ENCODE measurements at places on chromosomes 1 and 21.

- no peak for DNase-seq
Measured at GRCh38 chr1:117336088-117336817, 31.0 kb upstream of the MAN1A2 start.

- DNase-seq = no peak
Measured at GRCh38 chr1:165116732-165117131, 239.8 kb downstream of the LMX1A start.

- DNase-seq = peak; percentile 13
Measured at GRCh38 chr1:53326598-53327181, 1.2 kb downstream of the LRP8 start.

- DNase-seq = no peak
Measured at GRCh38 chr1:173210283-173210682, 3.2 kb upstream of the TNFSF4 start.

DNA sequence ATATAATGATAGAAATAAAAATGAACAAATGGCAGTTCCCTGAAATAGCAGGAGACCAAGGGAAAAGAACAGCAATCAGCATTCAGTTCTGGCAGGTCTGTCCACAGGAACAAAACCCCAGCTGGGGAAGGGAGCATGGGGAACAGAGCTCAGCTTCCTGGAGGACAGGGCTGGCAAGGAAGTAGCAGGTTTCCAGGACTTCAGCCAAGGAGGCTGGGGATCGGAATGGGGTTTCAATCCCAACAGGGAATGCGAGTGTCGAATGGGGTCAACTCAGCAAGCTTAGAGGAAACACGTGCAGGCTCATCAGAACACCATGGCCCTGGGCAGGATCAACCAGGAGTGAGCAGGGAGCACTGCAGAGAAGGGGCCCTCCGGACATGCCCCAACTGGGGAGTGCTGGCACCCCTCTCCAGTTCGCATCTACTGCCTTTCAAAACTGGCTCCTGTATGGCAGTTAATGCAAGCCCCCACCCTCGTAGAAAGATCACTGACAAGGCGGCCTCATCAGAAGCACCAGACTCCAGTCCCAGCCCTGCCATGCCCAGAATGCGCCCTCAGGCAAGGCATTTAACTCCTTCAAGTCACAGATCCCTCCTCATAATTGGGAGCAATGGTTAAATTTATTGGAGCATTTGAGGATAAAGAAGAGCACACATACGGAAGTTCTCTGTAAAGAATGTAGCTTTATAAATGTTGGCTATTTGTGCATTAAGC, 72.4 kb downstream of the SEC16B start:
- DNase-seq = no peak

DNA sequence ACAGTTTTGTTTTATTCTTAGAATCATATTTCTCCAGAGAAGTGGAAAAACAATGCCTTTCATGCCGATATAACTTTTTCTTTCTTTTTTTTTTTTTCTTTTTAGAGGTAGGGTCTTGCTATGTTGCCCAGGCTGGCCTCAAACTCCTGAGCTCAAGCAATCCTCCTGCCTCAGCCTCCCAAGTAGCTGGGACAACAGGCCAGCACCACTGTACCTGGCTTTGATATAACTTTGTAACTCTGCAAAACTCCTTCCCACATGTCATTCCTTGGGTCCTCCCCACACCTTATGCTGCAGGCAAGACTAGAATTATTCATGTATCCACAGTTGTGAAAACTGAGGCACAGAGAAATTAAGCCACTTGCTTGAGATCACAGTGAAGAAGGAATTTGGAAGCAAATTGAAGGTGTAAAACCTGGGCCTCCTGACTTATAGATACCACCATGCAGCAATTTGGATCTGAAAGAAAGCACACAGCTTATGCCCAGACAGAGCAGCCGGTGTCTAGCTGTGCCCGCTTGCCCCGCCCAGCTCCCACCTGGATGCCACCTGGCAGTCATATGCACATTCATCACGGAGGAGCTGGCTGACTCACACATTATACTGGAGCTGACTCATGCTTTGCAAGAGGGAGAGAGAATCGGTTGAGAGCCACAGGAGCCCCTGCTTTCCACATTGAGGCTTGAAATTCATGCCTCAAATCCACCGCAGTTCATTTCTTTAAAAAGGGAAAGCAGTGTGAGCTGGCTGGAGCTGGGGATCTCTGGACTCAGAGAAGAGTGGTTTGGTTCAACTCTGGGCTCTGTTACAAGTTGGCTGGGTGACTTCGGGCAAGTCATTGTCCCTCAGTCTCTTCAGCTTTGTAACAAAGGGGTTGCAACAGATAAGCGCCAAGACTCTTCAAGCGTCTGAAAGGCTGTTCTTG, 8.3 kb upstream of the SLC2A1 start:
- DNase-seq = no peak

DNA sequence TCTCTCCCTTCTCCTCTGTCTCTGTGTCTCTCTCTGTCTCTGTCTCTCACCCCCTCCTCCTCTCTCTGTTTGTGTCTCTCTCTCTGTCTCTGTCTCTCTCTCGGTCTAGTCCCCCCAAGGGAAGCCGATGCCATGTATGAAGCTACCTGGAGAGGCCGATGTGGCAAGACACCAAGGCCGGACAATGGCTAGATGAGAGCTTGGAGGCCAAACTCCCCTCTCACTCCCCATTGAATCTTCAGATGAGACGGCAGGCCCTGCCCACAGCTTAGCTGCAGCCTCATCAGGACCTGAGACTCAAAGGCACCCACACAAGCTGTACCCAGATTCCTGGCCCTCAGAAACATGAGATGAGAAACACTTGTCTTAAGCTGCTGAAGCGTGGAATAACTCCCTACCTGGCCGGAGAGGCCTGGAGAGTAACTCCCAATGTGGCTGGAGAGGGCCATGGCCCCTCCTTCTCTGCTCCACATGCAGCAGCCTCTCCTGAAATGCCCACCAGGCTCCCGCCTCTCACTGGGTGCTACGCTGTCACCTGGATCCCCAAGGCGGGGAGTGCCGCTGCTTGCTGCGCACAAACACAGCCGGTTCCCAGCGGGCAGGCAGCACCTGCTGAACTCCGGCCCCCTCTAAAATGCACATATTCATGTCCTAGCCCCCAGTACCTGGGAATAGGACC, 7.8 kb upstream of the ACTRT2 start:
- DNase-seq = no peak

GRCh38 chr1:5780324-5780716, 211.9 kb downstream of the NPHP4 start:
- no peak for DNase-seq

GRCh38 chr1:198923993-198924392, 285.2 kb downstream of the PTPRC start:
- DNase-seq = no peak

- DNase-seq = no peak
Measured at GRCh38 chr1:192171123-192171522, 12.9 kb downstream of the RGS18 start.

DNA sequence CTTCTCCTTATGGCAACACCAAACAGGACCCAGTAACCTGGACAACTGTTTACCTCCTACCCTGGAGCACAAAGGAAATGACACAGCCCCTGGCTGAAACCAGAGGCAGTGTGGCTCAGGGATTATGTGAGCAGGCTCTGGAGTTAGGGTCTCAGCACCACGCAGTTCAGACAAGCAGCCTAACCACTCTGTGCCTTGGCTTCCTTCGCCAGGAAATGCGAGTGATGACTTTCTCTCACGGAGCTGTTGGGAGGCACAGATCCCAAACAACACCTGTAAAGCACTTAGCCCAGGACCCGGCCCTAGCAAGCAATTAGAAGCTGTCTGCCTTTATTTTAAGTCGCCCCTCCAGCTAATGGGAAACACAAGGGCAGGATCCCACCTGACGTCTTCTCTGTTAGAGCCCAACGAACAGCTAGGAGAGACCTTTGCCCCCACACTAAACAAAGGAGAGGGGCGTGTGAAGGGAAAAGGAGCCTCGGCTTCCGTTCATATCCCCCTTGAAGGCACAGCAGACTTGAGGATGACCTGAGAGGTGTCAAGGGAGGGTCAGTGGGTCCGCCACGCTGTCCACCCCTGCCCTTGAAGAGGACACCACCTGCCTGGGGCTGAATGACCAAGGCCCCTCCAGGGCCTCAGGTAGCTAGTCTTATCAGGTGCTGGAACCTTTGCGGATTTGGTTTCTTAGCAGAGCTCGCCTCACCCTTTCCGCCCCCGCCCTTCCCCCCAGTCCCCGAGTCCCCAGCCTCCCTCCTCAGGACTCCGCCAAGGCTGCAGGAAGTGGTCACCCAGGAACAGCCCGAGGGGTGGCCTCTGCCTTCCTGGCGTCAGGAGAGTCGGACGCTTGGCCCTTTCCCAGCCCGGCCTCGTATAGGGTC, 860 bp downstream of the TMEM63A start:
- DNase-seq = peak; percentile 23

DNA sequence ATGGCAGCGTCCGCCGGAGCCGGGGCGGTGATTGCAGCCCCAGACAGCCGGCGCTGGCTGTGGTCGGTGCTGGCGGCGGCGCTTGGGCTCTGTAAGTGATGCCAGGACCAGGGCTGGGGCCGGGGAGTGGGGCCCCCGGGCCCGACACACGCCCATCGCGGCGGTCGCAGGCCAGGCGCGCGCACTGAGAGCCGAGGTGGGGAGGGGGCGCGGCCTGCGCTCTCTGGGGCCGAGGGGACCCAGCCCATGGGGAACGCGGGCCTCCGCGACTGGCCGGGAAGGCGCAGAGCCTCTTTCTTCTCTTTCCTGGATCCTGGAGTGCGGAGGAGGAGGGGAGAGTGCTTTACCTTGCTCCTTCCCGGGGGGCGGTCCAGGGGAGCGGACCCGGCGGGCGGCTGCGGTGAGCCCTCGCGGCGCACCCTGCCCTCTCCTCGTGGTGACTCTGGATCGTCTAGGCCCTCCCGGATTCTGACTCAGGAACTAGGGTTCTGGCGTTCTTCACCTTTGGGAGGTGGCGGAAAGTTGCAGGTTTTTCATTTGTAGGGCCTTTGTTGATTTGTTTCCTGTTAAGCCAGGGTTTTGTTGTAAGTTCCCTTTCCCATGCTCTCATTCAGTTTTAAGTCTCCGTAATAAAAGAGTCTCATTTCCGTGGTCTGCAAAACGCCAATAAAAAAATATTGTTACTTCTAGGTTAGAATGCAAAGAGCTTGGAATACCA, 529 bp downstream of the MPZL1 start:
- no peak for DNase-seq

GRCh38 chr1:89802051-89802450, 18.8 kb upstream of the LRRC8D start:
- DNase-seq = no peak

DNA sequence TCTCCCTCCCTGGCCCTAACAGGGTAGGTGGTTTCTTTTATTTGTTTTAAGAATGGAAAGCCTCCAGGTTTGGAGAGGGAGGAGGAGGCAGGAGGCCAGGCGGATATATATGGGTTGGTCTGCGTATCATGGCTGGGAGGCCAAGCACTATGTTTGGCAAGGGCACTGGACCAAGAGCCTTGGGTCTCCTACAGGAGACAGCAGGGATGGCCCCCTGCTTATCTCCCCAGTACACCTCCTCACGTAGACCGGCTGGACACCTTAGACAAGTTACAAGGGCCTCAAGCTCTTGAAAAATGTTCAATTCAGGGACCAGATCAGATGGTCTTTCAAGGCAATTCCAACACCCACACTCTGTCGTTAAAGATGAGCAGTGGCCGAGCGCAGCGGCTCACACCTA, 10.9 kb downstream of the SLC41A1 start:
- DNase-seq = no peak

DNA sequence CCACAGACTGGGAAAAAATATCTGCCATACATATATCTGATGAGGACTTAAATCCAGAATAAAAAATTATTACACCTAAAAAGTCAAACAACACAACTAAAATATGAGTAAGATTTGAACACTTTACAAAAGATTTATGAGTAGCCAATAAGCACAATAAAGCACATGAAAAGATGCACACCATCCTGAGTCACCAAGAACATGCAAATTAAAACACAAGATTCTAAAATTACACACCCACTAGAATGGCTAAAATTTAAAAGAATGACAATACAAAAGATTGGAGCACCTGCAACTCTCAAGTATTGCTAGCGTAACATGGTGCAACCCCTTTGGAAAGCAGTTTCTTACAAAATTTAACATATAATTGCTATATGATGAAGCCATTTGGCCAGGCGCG, 30.9 kb downstream of the DENND2C start:
- no peak for DNase-seq

- DNase-seq = no peak
Measured at GRCh38 chr1:55329091-55329490, 113.9 kb upstream of the USP24 start.

- no peak for DNase-seq
Measured at GRCh38 chr1:56535939-56536338, 43.4 kb downstream of the PLPP3 start.

- DNase-seq = no peak
Measured at GRCh38 chr1:184036517-184036949, 995 bp downstream of the COLGALT2 start.

- no peak for DNase-seq
Measured at GRCh38 chr21:44537930-44538911, 1.8 kb downstream of the KRTAP10-1 start.

GRCh38 chr1:43452789-43453441, 816 bp downstream of the HYI start:
- DNase-seq = no peak

DNA sequence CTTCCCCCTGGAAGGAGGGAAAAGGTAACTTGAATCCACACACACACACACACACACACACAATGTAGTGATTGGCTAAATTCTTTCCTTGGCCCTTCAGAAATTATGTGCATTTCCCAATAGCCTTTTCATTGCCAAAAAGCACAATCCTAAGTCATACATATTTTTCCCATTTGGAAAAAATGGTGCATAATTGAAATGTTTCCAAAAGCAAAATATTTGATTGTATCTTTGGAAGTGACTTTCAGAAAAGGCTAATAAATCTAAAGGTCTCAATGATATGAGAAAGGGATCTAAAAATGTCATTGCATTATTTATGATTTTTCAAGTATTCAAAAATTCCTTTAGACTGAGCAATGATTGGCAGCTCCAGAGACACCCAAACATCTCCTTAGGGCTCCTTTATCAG, 43.5 kb upstream of the NEK7 start:
- DNase-seq = no peak

- DNase-seq = no peak
Measured at GRCh38 chr1:193321242-193321840, 134.9 kb upstream of the B3GALT2 start.

GRCh38 chr1:36884801-36885200, 149.5 kb downstream of the GRIK3 start:
- no peak for DNase-seq

DNA sequence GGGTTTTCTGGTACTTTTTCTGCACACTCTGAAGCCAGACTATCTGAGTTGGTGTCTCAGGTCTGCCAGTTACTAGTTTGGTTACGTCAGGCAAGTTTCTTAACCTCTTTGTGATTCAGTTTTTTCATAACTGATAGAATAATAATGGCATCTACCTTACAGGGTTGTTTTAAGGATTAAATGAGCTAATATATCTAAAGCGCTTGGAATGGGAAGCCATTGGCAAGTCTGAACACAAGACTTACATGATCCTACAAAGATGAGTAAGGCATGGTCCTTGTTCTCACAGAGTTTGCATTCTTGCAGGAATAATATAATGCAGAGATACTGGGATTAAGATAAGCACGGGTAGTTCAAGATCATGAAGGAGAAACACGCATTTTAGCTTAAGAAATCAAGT, 9.2 kb upstream of the DENND2D start:
- no peak for DNase-seq
